ENCODE measurements at places on chromosomes 13 and 19.

GRCh38 chr13:50552424-50552966, 291.0 kb downstream of the DLEU7 start:
- peak; percentile 20 for DNase-seq

DNA sequence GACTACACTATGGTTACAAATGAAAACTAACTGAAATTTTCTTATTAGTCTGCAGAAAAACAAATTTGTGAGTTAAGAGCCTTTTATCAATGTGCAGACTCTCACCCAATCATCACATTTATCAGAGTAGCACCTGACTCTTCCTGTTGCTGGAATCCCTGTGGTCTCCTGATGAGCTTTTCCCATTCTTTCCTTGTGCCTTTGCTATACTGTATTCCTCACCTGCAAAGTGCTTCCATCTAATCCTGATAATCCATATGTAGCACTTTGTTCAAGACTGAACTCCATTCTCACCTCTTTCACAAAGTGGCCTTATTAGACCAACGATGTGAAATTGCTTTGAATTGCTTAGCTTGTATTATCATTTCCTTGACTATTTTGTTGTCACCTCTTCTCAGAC, 225.3 kb downstream of the LHFPL6 start:
- DNase-seq, result no peak

GRCh38 chr13:53417601-53418000, 389.0 kb downstream of the OLFM4 start:
- no peak for DNase-seq

GRCh38 chr19:42252365-42253244, 2.3 kb downstream of the ERF start:
- DNase-seq, result peak; percentile 52

GRCh38 chr13:31794452-31794851, 55.1 kb downstream of the RXFP2 start:
- no peak for DNase-seq

- DNase-seq, result peak; percentile 82
These were observed 3.6 kb upstream of the KCNN4 start for GRCh38 chr19:43784241-43784980.

DNA sequence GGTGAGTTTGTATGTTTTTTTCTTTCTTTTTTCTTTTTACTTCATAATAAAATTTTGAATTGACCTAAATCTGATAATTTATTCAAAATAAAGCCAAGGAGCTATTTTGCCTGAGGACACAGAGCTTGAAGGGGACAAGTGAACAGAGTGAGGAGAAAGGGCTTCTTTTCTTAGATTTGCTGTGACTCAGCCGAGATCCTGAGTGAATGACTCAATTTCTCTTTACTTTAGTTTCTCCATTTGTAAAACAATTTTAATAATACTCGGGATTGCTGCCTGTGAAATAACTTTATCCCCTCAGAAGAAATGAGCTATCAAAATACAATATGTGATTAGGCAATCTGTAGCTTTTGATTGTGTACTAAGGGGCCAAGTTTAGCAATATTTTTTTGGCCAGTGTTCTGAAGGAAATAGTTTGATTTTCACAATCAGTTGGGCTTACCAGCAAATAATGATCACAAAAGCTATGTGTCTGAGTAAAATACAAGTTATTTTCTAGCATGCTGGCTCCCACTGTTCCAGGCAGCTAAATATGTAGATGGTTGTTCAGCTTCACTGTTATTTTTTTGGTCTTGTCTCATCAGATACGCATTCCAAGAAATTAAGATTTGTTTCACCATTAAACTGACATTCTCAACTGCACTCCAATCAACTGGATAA, 437.5 kb downstream of the FGF9 start:
- DNase-seq, result peak; percentile 13

GRCh38 chr13:97300871-97301270, 78.7 kb downstream of the MBNL2 start:
- no peak for DNase-seq

DNA sequence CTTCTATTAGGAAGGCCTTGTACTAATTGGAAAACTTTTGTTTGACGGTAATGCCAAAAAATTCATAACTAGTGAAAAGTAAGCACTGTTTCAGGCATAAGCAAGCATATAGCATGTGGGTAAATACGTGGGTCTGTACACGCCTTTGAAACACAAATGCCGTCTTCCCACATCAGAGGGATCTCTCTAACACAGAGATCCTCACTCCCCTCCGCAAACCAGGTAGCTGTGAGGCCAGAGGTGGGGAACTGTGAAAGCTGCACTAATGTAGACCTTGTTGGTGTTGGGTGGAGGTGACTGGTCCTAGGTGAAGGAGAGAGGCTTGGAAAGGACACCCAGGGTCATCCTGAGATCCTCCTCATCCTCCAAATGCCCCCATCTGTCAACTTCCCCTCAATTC, 16.0 kb upstream of the POU2F2 start:
- DNase-seq, result no peak

Measured in fibroblast of skin of right quadriceps (primary cell).